Tongue (tissue), 3 donors: ENCODE measurements at places on chromosomes 6 and 20. TPM values are rescaled to one million over a fixed set of nuclear protein-coding genes. Genes with fewer than 3 reads are reported as not detected.

TRAPPC3L gene
- total RNA-seq, result 0.31 TPM

HLA-DRB1 gene
- total RNA-seq, result 12.9 TPM

PRSS16 gene
- 1.6 TPM for total RNA-seq

SAMD10 gene
- 2.6 TPM for total RNA-seq

PAK5 gene
- 0.10 TPM for total RNA-seq

SLC44A4 gene
- 1.7 TPM for total RNA-seq

XKR7 gene
- under 0.01 TPM for total RNA-seq

MCCD1 gene
- not detected for total RNA-seq

PRR18 gene
- 0.10 TPM for total RNA-seq

KHDC1L gene
- not detected for total RNA-seq

MGME1 gene
- total RNA-seq, result 16.6 TPM

MAS1 gene
- not detected for total RNA-seq

COL9A3 gene
- total RNA-seq, result 28.1 TPM

KCNB1 gene
- 9.8 TPM for total RNA-seq

GSTA2 gene
- not detected for total RNA-seq

ZBP1 gene
- 0.10 TPM for total RNA-seq

ARMC12 gene
- total RNA-seq, result 0.31 TPM

CPNE5 gene
- total RNA-seq, result 8.7 TPM

ADRM1 gene
- total RNA-seq, result 57.2 TPM

DEFB124 gene
- not detected for total RNA-seq

CGA gene
- 1.9 TPM for total RNA-seq

MYO6 gene
- 17.0 TPM for total RNA-seq

TNF gene
- total RNA-seq, result not detected

TSPO2 gene
- 1.4 TPM for total RNA-seq

SCUBE3 gene
- 1.3 TPM for total RNA-seq

LMBRD1 gene
- total RNA-seq, result 68.8 TPM

CAP2 gene
- total RNA-seq, result 69.1 TPM

PDYN gene
- not detected for total RNA-seq

CYB5R4 gene
- total RNA-seq, result 14.6 TPM

ZBTB46 gene
- 28.6 TPM for total RNA-seq

MAN1A1 gene
- total RNA-seq, result 135 TPM

LRRC73 gene
- 0.51 TPM for total RNA-seq

DCDC2 gene
- total RNA-seq, result 0.21 TPM

EPHA7 gene
- total RNA-seq, result 5.6 TPM

SLC22A7 gene
- not detected for total RNA-seq

ARFGEF3 gene
- total RNA-seq, result 3.3 TPM

ATF6B gene
- total RNA-seq, result 40.8 TPM

ALDH5A1 gene
- total RNA-seq, result 15.9 TPM

CALHM4 gene
- not detected for total RNA-seq

HSD17B8 gene
- 24.7 TPM for total RNA-seq

SPTLC3 gene
- total RNA-seq, result 15.8 TPM

RXRB gene
- 28.5 TPM for total RNA-seq

CCR6 gene
- not detected for total RNA-seq

ZSCAN31 gene
- total RNA-seq, result 14.3 TPM

GSTA3 gene
- total RNA-seq, result not detected

NUDT3 gene
- total RNA-seq, result 65.0 TPM

TMEM217 gene
- total RNA-seq, result 0.31 TPM

NRN1 gene
- 12.3 TPM for total RNA-seq
